Activated T-helper 2 cell treated with anti-CD3 and anti-CD28 coated beads, Interferon-gamma antibody, Interleukin-2, Interleukin-4, amounts not matched to agents 10 μg/mL and 5 μg/mL and 100 μg/mL, durations not matched to agents 14 hours and 24 hours and 36 hours (primary cell): ENCODE measurements at places on chromosomes 4 and X. TPM values are rescaled to one million over a fixed set of nuclear protein-coding genes. Genes with fewer than 3 reads are reported as not detected.

DNA sequence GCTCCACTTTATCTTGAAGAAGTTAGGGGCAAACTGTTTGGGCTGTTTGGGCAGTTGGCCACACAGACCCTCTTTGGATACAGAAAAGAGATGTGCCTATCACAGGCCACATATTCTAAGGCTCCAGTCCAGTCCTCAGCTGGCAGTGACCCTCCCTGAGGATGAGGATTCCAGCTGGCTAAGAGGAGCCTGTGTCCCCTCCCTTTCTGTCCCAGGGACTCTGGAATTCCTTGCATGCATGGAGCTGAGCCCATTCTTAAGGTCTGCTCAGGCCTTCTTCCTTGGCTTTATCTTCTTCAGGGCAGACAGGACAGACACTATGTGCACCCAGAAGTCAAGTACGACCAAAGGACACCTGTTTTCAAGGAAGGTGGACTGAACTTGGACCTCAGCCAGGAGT, 23.8 kb upstream of the GK2 start:
- H3K36me3 ChIP-seq, result no peaks in the 10 kb centered on the region
- H3K27ac ChIP-seq, result no peak overlapping the region
- H3K27me3 ChIP-seq, result no peaks in the 10 kb centered on the region
- H3K4me1 ChIP-seq, result no peaks in the 10 kb centered on the region
- no peak for DNase-seq

The VSIG1 gene
- total RNA-seq, result 0.34 TPM in 1 of 2 replicates, not detected in the other

The RBM46 gene
- not detected in 2 replicates for total RNA-seq

The IDUA gene
- total RNA-seq, result 23.6 and 25.5 TPM in 2 replicates

The THAP9 gene
- total RNA-seq, result 1.8 and 2.6 TPM in 2 replicates

GRCh38 chr4:47930971-47931804, 16.8 kb upstream of the NFXL1 start:
- no peak overlapping the region for H3K27ac ChIP-seq
- DNase-seq, result no peak
- H3K36me3 ChIP-seq, result no peaks in the 10 kb centered on the region
- H3K4me3 ChIP-seq, result no peak overlapping the region
- peaks cover 31% of the 10 kb centered on the region for H3K27me3 ChIP-seq

GRCh38 chr4:97353876-97354275, 789.4 kb downstream of the STPG2 start:
- no peak for DNase-seq
- no peak overlapping the region for H3K4me3 ChIP-seq
- no peak overlapping the region for H3K27ac ChIP-seq
- H3K27me3 ChIP-seq, result no peaks in the 10 kb centered on the region
